ENCODE measurements at places on chromosomes 6 and 20. TPM values are rescaled to one million over a fixed set of nuclear protein-coding genes. Genes with fewer than 3 reads are reported as not detected.

The ZNF184 gene
- 29.1 TPM for total RNA-seq

The TMEM244 gene
- total RNA-seq = not detected

The GPANK1 gene
- 11.3 TPM for total RNA-seq

The SNRPB gene
- total RNA-seq = 45.7 TPM

The RRAGD gene
- total RNA-seq = 57.0 TPM

The HSF2 gene
- 80.1 TPM for total RNA-seq

The PKIB gene
- 0.94 TPM for total RNA-seq

The VPS16 gene
- total RNA-seq = 62.6 TPM

The GMDS gene
- 11.9 TPM for total RNA-seq

The CUTA gene
- 59.8 TPM for total RNA-seq

The CYP24A1 gene
- total RNA-seq = not detected

The TRIM15 gene
- not detected for total RNA-seq

The PNLDC1 gene
- total RNA-seq = not detected

The SUN5 gene
- not detected for total RNA-seq

The GNAS-AS1 gene
- 2.5 TPM for total RNA-seq

The PLAGL2 gene
- 2.8 TPM for total RNA-seq

The FAM184A gene
- 44.8 TPM for total RNA-seq

The LAMA4 gene
- total RNA-seq = 26.0 TPM

The PAQR8 gene
- 12.8 TPM for total RNA-seq

The SASH1 gene
- total RNA-seq = 27.2 TPM

The HLA-DOB gene
- not detected for total RNA-seq

The ISM1 gene
- total RNA-seq = 0.63 TPM

The LTA gene
- not detected for total RNA-seq

The COL9A3 gene
- total RNA-seq = 27.9 TPM

The TFAP2C gene
- 6.9 TPM for total RNA-seq

The MYLK4 gene
- under 0.01 TPM for total RNA-seq

The NKX2-2 gene
- 0.31 TPM for total RNA-seq

The HMGCLL1 gene
- 43.5 TPM for total RNA-seq

The FAM83C gene
- not detected for total RNA-seq

Measured in parietal lobe (tissue), 2 donors.